ENCODE measurements at places on chromosomes 2 and 18.

DNA sequence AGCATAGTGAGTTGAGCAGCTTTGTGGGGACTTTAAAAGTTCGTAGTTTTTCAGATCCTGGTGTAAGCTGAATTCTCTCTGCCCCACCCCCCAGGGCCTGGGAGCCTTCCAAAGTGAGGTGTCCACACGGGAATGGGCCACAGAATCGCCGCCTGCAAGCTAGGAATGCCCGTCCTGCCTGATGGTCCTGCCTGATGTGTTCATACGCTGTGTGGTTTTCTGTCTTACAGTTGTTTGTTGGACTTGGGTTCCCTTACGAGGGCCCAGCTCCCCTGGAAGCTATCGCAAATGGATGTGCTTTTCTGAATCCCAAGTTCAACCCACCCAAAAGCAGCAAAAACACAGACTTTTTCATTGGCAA is 158.7 kb downstream of the MGAT5 start:
- DNase-seq: no peak

DNA sequence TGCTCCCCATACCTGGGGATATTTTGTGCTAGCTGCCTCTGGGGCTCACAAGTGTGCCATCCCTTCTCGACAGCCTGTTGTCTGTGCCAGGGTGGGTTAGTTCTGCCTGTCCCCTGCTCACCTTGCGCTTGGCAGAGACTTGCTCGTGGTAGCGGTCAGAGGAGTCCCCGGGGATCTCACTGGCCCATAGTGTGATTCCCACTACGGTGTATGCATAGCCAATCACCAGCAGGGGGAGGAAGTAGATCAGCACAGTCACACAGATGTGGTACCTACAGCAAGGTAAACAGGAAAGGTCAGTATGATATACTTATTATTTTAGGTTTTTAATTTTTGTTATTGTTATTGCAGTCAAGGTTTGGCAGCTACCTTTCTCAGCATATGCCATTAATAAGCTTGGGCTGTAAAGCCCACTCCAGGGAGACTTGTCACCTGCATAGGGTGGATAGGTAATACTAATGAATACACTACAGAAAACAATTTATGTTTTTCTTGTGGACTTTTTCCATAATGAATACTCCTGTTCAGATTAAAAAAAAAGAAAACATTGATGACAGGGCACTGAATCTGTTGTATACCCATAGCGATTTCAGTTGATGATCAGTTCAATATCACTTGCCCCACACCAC is 95.2 kb downstream of the POLE4 start:
- DNase-seq: no peak

DNA sequence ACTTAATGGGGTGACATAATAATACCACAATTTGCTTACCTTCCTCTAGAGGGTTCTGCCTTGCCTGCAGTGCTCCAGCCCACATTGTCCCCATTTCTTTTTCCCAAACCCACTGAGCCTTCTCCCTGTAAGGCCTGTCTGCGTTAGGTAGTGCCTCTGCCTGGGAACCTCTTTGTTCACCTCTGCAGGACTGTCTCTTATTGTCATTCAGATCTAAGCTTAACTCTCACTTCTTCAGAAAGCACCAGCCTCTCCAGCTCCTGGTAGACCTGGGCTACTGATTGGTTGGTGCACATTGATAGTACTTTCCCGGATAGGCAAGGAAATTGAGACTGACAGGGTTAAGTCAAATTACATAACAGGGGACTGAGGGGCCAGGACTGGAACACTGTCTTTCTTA is 49.1 kb downstream of the CCDC85A start:
- DNase-seq: no peak

- DNase-seq: no peak
Measured at GRCh38 chr18:48356151-48356745, 52.9 kb downstream of the ZBTB7C start.

DNA sequence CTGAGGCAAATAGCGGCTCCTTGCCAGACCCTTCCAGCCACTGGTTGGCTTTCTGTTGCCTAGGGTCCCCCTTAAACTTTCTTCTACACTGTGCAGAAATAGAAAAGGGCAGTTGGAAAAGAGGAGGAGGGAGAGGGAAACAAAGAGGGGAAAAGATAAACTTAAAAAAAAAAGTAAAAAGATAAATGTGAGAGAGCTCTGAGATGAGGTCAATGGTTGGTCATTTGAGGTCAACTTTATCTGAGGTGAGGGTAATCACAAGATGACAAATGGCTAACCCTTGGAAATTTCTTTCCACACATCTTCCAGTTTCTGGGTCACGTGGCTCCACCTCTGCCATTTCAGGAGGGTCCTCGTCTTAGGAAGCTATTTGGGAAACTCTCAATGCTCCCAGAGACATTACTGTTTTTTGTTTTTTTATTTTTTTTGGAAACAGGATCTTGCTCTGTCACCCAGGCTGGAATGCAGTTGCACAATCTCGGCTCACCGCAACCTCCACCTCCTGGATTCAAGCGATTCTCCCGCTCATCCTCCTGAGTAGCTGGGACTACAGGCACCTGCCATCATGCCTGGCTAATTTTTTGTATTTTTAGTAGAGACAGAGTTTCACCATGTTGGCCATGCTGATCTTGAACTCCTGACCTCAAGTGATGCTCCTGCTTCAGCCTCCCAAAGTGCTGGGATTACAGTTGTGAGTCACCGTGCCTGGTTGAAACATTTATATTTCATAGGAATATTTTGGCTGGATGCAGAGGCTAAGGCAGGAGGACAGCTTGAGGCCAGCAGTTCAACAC is 199.9 kb downstream of the TGIF1 start:
- DNase-seq: no peak

DNA sequence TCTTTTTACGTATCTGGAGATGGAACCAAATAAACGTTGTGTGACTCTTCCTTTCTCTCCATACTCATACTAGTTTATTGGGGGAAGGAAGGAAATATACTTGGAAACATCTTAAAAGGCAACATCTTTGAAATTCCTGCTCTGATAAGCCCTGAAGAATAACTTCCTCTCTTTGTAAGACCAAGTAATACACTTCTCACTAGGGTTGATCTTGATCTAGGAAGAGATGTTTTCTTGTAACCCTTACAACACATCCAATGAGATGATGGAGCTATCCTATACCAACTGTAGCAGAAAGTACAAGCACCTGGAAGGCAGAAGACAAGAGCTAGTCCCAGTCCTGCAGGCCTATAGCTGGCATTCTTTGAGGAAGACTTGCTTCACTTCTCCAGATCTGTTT is 2.0 kb downstream of the ANKRD44 start:
- DNase-seq: no peak

DNA sequence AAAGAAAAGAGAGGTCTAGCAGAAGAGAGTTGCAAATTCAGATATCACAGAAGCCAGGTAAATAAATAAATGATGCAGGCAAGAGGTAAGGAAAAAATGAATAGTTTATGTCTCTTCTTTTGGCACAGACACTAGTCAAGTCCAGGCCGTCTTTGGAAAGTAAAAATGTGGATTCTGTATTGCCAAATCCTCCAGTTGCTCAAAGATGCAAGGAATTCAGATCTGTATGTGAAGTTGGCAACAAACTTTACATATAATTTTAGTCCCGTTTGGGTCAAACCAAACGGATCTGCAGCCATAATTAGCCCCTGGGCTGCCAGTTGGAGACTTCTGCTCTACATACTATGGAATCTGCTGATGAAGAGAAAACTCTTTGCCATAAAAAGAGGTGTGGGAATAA is 200.5 kb upstream of the RND3 start:
- DNase-seq: no peak

DNA sequence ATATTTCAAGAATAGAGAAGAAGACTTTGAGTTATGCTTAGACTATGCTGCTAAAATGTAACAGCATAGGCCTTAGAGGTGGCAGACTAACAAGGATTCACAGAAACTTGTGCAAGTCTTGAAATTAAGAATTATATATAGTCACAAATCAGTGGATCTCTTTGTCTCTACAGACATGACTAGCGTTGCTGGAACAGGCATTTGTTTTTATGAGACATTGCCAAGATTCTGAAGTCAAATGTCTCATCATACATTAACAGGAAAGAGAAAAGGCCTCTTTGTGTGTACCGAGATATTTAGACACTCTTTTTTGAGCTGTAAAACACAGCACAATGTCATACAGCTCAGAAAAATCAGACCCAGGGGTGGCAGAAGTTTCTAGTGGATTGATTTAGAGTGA is 207.1 kb downstream of the TMX3 start:
- DNase-seq: no peak

DNA sequence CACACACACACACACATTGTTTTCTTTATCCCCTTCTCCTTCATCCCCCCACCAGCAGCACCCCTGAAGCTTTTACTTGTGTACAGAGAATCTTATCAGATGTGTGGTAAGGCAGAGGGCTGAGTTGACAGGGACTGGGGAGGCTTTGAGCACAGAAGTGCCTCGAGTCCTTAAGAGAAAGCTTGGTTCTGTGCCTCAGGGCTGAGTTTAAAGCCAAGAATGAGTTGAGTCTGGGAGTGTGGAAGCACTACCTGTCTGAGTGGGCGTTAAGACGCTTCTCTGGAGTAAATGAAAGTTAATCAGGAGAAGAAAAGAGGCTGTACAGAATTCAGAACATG is 2.7 kb downstream of the ID2 start:
- no peak for DNase-seq

DNA sequence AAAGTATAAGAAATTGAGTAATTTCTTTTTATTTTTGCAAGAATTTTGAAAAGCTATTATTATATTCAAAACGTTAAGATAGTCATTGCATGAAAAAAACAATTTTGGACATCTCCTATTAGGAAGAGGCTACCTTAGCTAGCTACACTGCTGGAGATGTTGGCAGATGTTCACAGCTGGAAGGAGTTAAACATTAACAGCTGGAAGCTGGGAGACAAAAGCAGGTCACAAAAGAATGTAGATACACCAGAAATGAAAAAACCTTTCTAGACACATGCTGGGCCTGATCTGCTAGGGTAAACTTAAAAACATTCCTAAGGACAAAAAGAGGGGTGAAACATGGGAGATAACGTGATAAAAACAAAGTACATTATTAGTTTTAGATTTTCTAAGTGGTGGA is 84.4 kb downstream of the SESTD1 start:
- no peak for DNase-seq
